ENCODE measurements at places on chromosomes 12 and 14.

DNA sequence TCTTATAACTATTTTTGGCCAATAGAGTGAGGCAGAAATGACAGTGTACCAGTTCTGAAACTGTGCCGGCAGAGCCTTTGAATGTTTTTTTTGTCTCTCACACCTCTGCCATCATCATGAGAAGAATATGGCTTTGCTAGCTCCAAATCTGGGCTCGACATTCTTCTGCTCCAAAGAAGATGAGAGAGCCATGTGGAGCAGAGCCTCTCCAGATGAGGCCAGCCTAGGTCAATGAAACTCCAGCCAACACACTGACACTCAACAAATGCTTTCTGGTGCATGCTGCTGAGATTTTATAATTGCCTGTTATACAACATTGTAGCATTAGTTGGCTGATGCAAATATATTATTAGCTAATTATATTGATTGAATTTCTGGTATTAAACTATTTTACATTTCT, 154.7 kb downstream of the SLC38A4 start:
- no peak for DNase-seq

GRCh38 chr14:63671987-63672386, 30.3 kb upstream of the WDR89 start:
- DNase-seq: no peak

DNA sequence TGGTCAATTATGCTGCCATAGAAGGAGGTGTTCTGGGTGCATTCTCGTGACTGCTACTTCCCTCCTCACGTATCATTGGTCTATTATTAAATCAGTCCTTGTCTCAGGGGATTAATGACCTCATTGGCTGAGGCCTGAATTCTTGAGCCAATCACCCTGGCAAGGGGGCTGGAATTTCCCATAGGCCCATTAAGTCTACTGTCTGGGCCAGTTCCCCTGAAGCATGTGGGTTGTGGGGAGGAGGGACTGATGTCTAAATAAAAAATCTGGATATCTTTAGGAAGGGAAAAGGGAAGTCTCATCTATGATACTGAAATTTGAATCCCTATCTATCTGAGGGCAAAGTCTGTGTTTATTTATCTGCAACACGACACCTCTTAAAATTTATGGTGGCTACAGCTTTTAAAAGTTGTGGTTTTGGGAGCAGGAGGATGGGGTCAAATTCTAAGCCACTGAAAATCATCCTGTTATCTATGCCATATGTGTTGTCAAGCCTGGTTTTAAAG, 71.9 kb downstream of the DYRK2 start:
- peak; percentile 48 for DNase-seq

GRCh38 chr14:61549425-61549824, 145.9 kb upstream of the HIF1A start:
- DNase-seq: no peak

GRCh38 chr12:70002097-70002911, 177.3 kb downstream of the MYRFL start:
- peak; percentile 92 for DNase-seq

GRCh38 chr12:14913381-14913781, 25.0 kb downstream of the ERP27 start:
- no peak for DNase-seq

DNA sequence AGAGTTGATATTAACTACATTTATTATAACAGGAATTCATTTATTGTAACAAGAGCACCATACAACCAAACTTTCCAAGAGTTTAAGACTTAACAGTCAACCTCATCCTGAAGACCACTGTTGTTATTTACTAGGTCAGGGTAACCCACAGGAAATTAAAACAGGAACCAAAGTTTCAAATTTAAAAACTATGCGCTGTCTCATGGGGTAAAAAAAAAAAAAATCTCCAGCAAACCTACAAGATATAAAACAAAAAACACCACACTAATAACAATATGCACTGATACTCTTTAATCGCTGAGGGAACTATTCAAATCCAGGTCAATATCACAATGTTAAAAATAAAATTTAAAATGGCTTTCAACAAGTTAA, 44.5 kb downstream of the FOXN3 start:
- no peak for DNase-seq

- peak; percentile 75 for DNase-seq
These were observed 1.1 kb upstream of the FERMT2 start for GRCh38 chr14:52951681-52952554.

DNA sequence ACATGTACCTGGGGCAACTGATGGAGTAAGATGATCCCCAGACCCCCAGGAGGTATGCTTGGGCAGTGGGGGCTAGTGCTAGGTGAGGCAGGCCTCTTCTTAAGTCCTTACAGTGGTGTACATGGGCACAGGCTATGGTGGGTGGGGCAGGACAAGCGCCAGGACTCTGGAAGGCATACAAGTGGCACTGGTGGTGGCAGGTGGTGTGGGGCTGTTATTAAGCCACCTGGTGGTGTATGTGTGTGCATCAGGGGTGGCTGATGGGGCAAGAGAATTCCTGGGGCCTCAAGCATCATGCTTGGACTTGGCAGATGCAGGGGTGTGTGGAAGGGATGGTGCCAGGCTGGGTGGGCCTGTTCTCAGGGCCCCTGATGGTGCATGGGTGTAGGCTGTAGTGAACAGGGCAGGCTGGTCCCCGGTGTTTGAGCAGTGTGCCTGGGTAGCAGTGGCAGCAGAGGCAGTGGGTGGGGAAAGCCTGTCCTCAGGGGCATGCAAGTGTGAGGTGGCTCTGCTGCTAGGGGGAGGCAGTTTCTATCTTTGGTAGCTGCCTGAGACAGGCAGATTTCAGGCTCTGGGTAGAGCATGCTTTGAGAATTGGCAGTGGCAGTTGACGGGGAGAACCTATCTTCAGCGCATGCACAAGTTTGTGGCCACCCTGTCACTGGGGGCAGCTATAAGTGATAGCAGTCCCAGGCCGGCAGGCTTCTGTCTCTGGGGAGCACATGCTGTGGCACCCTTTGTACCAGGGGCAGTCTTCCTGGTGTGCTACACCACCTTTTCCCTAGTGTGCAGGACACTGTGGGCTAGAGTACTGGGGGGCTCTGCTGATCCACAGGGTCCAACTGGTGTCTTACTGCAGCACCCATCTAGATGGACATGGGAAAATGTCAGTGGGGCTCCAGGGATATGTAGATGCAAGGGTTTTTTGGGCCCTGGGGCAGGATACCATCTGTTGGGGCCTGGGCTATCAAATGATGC, 52.6 kb upstream of the ABCD2 start:
- DNase-seq: no peak

- DNase-seq: no peak
These were observed 182.0 kb downstream of the DAD1 start for GRCh38 chr14:22407033-22407432.

GRCh38 chr12:125024949-125025563, 31.6 kb downstream of the BRI3BP start:
- no peak for DNase-seq

GRCh38 chr12:51661836-51662235, 70.8 kb downstream of the SCN8A start:
- no peak for DNase-seq

DNA sequence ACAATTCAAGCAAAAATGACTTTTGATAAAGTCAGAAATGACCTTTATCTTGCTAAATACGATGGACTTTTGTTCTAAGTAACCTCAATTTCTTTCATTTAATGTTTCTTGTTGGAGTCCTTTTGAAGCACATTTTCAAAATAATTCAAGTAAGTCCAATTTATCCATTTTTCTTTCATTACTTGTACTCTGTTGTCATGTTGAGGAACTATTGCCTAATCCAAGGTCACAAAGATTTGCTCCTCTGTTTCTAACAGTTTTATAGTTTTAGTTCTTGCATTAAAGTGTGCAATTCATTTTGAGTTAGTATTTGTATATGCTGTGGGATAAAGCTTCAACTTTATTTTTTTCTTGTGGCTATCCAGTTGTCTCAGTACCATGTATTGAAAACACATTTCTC, 66.7 kb downstream of the CCER1 start:
- DNase-seq: no peak

GRCh38 chr14:25044106-25044698, 5.7 kb downstream of the STXBP6 start:
- peak; percentile 37 for DNase-seq

- no peak for DNase-seq
These were observed 10.8 kb downstream of the BMAL2 start for GRCh38 chr12:27343255-27344000.

DNA sequence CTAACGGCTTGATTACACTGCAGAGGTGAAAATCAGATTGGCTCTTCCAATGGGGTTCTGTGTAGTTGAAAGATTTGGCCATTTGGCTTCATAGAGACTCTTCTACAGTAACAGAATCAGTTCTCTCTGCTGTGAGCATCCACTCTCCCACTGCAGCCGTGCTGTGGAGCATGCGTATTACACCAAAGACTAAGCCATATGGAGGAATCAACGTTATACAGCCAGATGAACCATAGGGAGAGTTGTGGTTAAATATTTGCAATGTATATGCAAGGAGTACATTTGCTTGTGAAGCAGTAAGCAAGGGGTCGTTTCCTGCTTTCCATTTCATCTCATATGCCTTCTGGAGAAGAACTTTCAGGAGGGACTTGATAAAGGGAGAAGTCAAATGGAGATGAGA, 331.1 kb upstream of the FKBP4 start:
- DNase-seq: no peak

GRCh38 chr12:40031965-40032364, 73.9 kb downstream of the SLC2A13 start:
- DNase-seq: no peak

DNA sequence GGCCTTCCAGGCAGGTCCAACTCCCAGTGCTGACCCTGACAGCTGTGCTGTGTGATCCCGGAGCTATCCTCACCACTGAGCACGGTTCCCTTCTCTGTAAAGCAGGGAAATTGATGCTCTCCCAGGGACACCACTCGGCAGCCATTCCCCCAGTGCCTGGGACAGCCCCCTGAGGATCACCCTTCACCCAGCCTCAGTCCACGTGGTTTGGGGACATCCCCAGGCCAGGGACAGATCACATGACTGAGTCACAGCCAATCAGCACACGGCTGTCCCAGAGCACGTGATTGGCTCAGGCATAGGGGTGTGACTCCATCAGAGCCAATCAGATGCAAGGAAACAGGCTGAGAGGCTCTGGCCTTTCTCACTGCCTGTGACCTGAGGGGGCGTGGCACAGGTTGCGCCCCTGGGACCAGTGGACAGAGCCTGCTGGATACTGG, 68.8 kb upstream of the SFSWAP start:
- no peak for DNase-seq

GRCh38 chr12:67533159-67533558, 115.4 kb upstream of the DYRK2 start:
- DNase-seq: no peak

GRCh38 chr14:36070031-36070719, 106.3 kb downstream of the PTCSC3 start:
- peak; percentile 8 for DNase-seq

- DNase-seq: no peak
These were observed 9.1 kb upstream of the KCNA5 start for GRCh38 chr12:5034603-5035002.

DNA sequence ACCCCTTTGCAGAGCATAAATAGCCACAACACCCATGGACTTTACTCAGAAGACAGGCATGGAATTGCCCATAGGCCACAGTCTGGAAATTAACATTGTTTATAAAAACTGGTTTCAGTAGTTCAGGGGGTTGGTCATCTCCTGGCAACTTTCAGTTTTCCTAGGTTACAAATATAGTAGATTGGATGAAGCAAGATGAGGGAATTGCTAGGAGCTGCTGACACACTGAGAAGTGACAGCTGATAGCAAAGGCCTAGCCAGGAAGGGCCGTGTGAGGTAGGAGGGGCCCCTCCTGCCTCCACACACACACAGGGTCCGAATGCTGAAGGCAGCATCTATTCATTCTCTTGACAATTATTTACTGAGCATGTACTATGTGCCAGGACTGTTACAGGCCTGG, 8.3 kb downstream of the GALNT16 start:
- no peak for DNase-seq

DNA sequence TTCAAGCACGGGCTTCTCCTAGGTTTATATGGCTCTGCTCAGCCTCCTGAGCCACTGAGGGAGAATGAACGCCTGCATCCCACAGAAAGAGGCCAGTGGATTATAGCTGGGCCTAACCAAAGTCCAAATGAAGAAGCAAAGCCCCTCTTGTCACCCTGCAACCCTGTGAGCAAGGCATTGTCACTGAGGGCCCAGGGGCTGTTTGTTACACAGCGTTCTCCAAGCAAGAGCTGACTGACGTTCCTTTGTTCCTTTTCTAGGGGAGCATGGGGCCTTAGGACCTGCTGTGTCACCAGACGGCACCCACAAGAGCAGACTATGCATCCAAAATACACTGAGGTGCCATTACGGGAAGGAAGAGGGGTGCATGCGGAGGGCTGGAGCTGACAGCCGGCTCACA, 4.3 kb upstream of the FBRSL1 start:
- DNase-seq: no peak

DNA sequence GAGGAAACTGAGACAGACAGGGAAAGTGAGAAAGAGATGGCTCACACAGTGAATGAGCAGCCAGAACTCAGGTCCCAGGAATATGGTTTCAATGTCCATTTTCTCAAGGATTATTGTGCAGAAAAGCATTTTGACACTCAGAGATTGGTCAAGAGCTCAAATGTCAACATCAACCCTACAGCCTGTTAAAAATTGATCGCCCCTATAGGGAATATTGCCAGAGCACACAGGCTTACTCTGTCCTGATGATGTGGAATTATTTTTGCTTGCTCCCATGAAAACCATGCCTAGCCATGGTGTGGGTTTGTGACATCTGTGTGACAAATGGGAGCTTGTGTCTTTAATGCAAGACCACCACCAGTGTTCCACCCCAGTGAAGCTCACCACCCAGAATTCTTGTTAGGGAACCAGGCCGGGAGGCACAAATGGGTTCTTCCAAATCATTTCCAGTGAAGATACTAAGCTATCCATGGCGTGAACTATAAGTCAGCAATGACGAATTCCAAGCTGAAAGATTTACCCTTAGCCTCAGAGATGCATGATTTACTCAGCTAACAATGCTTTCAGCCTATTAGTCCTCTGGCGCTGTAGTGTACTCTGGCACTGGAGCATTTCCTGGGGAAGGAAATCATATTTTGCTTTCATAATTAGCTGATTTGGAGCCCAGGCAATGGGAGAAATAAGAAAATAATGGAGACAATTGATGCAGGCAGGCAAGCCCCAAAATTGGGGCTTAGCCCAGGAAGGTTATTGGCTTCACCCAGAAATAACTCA, 1188.2 kb upstream of the TMEM132C start:
- no peak for DNase-seq

GRCh38 chr12:103354403-103354802, 141.4 kb downstream of the C12orf42 start:
- no peak for DNase-seq

Measured in muscle of arm (tissue), 14 donors.